ENCODE measurements at places on chromosomes 5 and 9.

GRCh38 chr5:151234476-151235238 lies 10.8 kb upstream of the CCDC69 start:
- DNase-seq: peak; percentile 96

GRCh38 chr9:135117281-135117680 lies 29.8 kb downstream of the OLFM1 start:
- DNase-seq: no peak

GRCh38 chr5:89289604-89290003 lies 406.6 kb upstream of the MEF2C start:
- DNase-seq: no peak

DNA sequence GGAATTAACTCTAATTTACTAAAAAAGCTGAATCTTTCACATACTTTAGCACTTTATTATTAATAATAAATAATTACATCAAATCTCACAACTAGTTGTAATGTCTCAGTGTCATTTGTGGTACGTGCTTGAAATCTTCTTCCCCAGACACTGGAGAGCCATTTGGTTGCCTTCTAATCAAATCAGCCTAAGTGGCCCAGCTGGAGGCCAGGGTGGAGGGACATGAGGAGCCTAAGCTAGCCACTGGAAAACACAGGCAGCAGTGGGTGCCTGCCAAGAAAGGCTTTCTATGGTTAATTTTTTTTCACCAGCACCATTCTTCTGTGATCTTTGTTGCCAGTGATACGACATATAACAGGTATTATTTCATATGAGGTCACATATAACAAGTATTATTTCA lies 117.0 kb downstream of the ERCC6L2 start:
- DNase-seq: no peak

DNA sequence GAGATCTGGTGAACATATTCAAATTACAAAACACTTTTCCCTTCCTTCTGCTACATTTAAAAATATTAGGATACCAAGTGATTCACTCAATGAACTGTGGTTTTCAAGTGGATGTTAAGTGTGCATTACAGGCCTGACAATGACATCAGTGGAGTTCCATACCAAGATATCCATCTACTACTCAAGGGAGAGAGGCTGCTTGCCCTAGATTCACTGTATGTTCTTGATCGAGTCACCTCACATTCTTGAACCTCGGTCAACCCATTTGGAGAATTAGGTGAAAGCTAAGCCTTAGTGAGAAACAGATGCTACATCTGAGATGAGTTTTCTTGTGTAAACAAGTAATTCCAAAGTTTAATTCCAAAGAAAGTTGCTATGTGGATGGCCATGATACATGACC lies 142.2 kb downstream of the FGF10 start:
- no peak for DNase-seq

- DNase-seq: no peak
Measured at GRCh38 chr5:148949841-148950470, 112.9 kb downstream of the SH3TC2 start.

DNA sequence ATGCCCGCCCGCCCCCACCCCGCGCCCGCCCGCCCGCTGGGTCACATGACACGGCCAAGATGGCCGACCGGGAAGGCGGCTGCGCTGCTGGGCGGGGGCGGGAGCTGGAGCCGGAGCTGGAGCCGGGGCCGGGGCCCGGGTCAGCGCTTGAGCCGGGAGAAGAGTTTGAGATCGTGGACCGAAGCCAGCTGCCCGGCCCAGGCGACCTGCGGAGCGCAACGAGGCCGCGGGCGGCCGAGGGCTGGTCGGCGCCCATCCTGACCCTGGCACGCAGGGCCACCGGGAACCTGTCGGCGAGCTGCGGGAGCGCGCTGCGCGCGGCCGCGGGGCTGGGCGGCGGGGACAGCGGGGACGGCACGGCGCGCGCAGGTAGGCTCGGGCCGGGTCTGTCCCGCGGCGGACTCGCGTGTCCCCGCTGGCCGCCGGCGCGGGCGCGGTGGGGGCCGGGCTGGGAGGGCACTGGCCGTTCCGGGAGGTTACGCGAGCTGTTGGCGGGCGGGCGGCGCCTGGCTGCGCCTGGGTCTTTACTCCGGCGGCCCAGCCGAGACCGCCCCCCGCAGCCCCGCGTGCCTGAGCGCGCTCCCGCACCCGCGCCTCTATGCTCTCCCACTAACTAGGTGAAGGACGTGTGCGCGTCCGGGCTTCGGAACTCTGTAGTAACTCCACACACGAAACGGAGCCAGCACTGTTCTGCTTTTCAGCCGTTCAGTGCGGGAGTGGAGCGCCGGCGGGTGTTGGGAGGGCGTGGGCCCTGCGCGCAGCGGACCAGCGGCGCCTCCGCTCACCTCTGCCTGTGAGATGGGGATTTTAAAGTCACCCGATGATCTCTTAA lies at the start of gene RUFY1:
Gene RUFY1, plus strand, starts transcription at position 44 of the 832 bp plus-strand sequence. Its CDS starts 16 bp downstream, at position 60.
- DNase-seq: peak; percentile 82

Data from cardiac muscle cell (in vitro differentiated cells and primary cell).